Effector memory CD8-positive, alpha-beta T cell (primary cell): ENCODE measurements at places on chromosomes 5 and 9.

- H3K4me1 ChIP-seq: peaks cover 9% of the 10 kb centered on the region
- peaks cover 6% of the 10 kb centered on the region for H3K27me3 ChIP-seq
- H3K27ac ChIP-seq: peak overlapping the region; percentile 63
- no peaks in the 10 kb centered on the region for H3K36me3 ChIP-seq
- peak overlapping the region; percentile 53 for H3K4me3 ChIP-seq
These were observed 69.0 kb upstream of the FAM169A start for GRCh38 chr5:74934949-74935751.

- H3K27me3 ChIP-seq: peaks cover 65% of the 10 kb centered on the region
- H3K4me3 ChIP-seq: no peak overlapping the region
- no peaks in the 10 kb centered on the region for H3K4me1 ChIP-seq
- no peak overlapping the region for H3K27ac ChIP-seq
- no peak for DNase-seq
- H3K36me3 ChIP-seq: no peaks in the 10 kb centered on the region
These were observed 90.8 kb upstream of the NEURL1B start for GRCh38 chr5:172550096-172550765.

DNA sequence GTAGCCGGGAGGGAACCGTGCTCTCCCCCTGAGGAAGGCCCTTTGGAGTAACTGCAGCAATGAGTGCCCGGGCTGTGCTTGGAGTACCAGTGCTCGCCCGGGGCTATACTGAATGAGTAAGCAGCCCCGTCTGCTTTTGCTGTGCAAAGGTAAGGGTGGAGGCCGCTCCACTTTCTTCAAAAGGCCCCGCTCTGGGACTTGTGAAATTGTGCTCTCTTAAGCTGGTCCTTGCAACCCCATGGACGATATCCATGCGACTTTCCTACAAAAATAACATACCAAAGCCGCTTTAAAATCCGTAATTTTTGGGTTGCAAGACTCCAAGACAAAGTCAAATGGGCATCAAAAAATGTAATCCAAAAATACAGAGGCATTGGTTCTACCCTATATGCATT, 578 bp upstream of the TNFAIP8 start:
- H3K4me1 ChIP-seq: peaks cover 80% of the 10 kb centered on the region
- H3K36me3 ChIP-seq: peaks cover 15% of the 10 kb centered on the region
- H3K27me3 ChIP-seq: no peaks in the 10 kb centered on the region
- DNase-seq: no peak

- no peak overlapping the region for H3K4me3 ChIP-seq
- H3K27me3 ChIP-seq: peaks cover 37% of the 10 kb centered on the region
- H3K4me1 ChIP-seq: no peaks in the 10 kb centered on the region
- H3K36me3 ChIP-seq: peaks cover 3% of the 10 kb centered on the region
- no peak for DNase-seq
These were observed 337.1 kb downstream of the GADD45G start for GRCh38 chr9:89941875-89942274.

DNA sequence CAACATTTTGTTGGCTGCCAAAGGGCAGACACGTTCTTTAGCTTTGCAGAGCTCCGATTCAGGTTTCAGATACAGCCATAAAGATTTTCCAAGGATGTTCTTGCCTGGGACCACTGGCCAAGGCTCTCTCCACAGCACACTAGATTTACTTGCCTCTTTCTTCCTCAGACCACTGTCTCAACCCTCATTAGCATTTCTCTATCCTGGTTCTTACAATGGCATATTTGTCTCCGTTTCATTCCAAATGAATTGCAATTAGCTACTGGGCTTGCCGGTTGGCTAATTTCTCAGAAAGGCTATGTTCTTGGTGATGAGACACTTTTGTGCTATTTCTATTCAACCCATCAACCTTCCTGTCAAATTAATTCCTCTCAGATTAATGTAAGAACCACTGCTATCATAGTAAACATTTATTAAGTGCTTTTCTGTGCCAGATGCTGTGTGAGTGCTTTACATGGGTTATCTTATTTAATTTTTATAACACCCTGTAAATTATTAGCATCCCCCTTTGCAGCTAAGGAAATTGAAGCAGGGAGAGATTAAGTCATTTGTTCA, 118.4 kb upstream of the NR3C1 start:
- no peak overlapping the region for H3K27ac ChIP-seq
- H3K4me3 ChIP-seq: no peak overlapping the region
- no peak for DNase-seq
- H3K27me3 ChIP-seq: peaks cover 10% of the 10 kb centered on the region
- H3K4me1 ChIP-seq: no peaks in the 10 kb centered on the region
- H3K36me3 ChIP-seq: no peaks in the 10 kb centered on the region

GRCh38 chr9:21505425-21506179, 23.5 kb upstream of the IFNE start:
- peaks cover 8% of the 10 kb centered on the region for H3K4me1 ChIP-seq
- H3K27ac ChIP-seq: no peak overlapping the region
- H3K36me3 ChIP-seq: peaks cover 3% of the 10 kb centered on the region
- peak overlapping the region; percentile 9 for H3K4me3 ChIP-seq
- no peak for DNase-seq

- H3K36me3 ChIP-seq: no peaks in the 10 kb centered on the region
- H3K4me1 ChIP-seq: peaks cover 9% of the 10 kb centered on the region
- H3K4me3 ChIP-seq: no peak overlapping the region
- no peak overlapping the region for H3K27ac ChIP-seq
These were observed 1157.9 kb downstream of the TAF11L14 start for GRCh38 chr5:18792145-18792544.

GRCh38 chr9:131366761-131367401, 27.0 kb upstream of the PRRC2B start:
- no peak overlapping the region for H3K4me3 ChIP-seq
- no peaks in the 10 kb centered on the region for H3K27me3 ChIP-seq
- no peak overlapping the region for H3K27ac ChIP-seq
- DNase-seq: no peak
- no peaks in the 10 kb centered on the region for H3K4me1 ChIP-seq
- no peaks in the 10 kb centered on the region for H3K36me3 ChIP-seq

- no peak overlapping the region for H3K4me3 ChIP-seq
- no peak for DNase-seq
- H3K4me1 ChIP-seq: peaks cover 4% of the 10 kb centered on the region
- peaks cover 43% of the 10 kb centered on the region for H3K27me3 ChIP-seq
These were observed 66.8 kb downstream of the MAMDC2 start for GRCh38 chr9:70110194-70111041.

DNA sequence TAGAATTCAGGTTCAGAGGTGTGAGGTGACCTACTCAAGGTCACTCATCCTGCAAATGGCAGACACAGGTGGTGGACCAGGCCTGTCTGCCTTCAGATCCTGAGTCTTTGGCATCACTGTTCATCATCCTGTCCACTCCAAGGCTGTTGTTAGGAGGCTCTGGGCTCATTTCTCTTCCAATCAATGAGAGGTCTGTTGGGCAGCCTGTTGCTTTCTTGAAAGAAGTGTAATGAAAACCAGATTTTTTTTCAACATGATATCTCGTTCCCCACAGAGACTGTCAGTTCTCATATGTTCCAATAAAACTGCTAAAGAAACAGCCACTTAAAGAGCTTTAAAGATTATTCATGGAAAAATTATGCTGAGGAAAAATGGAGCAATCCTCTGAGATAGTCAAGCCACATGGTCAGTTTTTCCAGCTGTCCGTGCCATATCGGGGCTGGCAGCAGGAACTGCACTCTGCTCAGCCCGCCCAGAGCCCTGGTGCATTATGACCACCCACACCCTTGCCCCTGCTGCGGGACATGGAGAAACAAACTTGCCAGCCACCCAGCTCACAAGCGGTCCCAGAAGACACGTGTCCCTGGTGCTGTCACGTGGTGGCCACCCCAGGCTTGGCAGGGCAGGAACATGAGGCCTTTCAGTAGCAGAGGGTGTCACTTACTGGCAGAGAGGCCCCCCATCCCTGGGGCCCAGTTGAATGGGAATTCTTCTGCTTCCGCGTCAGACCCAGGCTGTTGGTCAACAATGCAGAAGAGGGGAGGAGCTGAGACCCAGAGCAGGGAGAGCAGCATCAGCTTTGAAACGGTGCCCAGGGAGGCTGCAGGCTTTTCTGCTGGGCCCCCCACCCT, 63.7 kb upstream of the ANGPTL2 start:
- no peak for DNase-seq
- peak overlapping the region; percentile 12 for H3K27ac ChIP-seq
- H3K27me3 ChIP-seq: no peaks in the 10 kb centered on the region
- peaks cover 4% of the 10 kb centered on the region for H3K36me3 ChIP-seq

DNA sequence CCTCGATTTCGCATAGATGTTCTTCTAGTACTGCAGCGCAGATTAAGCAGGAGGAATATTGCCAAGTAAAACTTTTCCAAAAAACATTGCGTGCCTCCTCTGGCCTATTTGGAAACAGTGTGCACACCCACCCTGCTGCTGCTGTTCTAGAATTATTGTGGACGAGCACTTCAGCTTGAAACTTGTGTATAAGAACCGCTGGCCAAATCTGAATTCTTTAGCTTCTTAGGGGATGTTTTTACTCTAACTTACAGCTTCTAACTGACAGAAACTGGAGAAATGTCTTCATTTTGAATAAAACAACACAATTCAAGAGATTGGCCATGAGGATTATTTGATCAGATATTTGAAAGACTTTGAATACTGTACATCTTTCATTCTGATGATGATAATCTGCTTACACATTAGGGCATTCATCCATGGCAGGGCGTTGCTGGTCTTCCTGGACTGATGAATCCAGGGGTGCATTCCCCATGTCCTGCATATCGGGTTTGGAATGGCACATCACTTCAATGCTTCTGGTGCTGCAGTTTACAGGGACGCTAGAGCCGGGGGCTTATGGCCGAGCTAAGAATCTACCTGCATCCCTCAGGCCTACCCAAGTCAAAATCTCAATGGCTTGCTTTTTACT, 6.5 kb downstream of the ADAMTS16 start:
- DNase-seq: no peak
- no peak overlapping the region for H3K27ac ChIP-seq
- H3K4me3 ChIP-seq: no peak overlapping the region
- H3K4me1 ChIP-seq: no peaks in the 10 kb centered on the region
- H3K36me3 ChIP-seq: no peaks in the 10 kb centered on the region
- H3K27me3 ChIP-seq: no peaks in the 10 kb centered on the region

GRCh38 chr5:179275941-179276837, 69.1 kb downstream of the ADAMTS2 start:
- no peaks in the 10 kb centered on the region for H3K4me1 ChIP-seq
- H3K27ac ChIP-seq: no peak overlapping the region
- no peak for DNase-seq
- H3K27me3 ChIP-seq: no peaks in the 10 kb centered on the region
